Hypothalamus (tissue), 51 donors: ENCODE measurements at places on chromosomes 1 and 21.

DNA sequence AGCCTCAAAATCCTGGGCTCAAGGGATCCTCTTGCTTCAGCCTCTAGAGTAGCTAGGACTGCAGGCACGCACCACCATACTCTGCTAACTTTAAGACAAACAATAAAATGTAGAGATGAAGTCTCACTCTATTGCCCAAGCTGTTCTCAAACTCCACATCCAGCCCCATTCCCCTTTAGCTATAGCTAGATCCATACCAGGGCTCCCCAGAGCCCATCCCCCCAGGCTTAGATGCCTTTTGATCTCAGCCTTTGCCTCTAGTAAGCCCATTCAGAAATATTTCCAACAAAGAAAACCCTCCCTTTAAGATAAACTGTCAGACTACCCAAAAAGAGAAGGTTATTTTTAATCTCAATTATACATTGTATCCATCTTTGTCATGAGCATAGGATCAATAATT, 325.4 kb downstream of the CHRM3 start:
- no peak for DNase-seq

- DNase-seq: peak; percentile 46
Measured at GRCh38 chr1:235253219-235253962, 74.6 kb downstream of the ARID4B start.

DNA sequence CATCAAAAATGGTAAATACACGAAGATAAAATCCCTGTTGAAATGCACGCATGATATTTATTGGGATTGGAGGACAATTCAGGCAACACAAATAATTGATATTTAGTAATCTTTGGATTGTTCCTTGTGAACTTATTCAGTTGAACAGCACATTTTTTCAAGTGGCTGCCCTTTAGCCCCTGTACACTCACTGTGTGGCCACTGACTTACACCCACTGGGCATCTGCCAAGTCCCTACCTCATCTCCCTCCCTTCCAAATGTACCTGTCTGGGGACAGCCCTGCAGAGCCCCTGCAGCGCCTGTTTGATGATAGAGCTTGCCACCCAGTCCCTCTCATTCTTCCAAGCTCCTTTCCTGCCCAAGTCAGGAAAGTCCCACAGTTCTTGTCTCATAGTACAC, 154.3 kb downstream of the GLUL start:
- DNase-seq: no peak

DNA sequence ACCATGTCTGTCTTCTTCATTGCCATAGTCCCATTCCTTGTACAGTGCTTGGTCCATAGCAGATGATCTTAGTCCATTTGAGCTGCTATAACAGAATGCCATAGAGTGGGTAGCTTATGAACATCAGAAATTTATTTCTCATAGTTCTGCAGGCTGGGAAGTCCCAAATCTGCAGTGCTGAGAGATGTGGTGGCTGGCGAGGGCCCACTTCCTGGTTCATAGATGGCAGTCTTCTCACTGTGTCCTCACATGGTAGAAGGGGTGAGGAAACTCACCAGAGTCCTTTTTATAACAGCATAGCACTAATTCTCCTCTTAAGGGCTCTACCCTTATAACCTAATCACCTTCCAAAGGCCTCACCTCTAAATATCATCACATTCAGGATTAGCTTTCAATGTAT, 23.1 kb upstream of the RAP1A start:
- no peak for DNase-seq

GRCh38 chr1:236039740-236040685, 24.9 kb downstream of the NID1 start:
- no peak for DNase-seq

- DNase-seq: no peak
Measured at GRCh38 chr1:16088351-16088911, 15.0 kb upstream of the FAM131C start.

DNA sequence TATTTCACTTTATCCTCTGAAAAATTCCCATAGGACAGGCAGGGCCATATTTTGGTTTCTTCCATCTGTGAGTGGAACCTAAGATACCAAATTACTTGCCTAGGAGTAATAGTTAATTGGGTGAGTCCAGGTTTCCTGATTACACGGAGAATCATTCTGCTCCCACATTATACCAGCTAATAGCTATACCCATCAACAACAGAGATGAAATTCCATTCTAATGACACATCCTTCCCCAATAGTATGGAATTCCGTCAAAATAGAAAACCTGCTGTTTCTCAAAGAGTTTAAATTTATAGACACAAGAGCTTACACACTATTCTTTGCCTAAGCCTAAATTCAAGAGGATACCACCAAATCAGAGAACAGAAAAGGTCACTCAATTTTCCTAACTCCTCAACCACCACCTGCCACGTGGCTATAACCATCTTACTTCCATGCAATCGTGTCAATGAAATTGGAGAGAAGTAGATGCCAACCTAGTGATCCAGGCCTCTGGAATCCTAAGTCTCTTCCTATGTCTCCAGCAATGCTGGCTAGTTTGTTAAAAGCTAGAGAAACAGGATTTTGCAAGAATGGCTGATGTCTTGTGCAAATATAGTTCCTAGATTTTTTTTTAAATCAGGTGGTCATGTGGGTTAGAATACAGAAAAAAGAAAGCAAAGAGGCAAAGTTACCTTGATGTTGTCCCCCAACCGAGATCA, 6.2 kb downstream of the PPT1 start:
- no peak for DNase-seq

- DNase-seq: no peak
Measured at GRCh38 chr1:58331156-58331555, 215.4 kb downstream of the OMA1 start.

DNA sequence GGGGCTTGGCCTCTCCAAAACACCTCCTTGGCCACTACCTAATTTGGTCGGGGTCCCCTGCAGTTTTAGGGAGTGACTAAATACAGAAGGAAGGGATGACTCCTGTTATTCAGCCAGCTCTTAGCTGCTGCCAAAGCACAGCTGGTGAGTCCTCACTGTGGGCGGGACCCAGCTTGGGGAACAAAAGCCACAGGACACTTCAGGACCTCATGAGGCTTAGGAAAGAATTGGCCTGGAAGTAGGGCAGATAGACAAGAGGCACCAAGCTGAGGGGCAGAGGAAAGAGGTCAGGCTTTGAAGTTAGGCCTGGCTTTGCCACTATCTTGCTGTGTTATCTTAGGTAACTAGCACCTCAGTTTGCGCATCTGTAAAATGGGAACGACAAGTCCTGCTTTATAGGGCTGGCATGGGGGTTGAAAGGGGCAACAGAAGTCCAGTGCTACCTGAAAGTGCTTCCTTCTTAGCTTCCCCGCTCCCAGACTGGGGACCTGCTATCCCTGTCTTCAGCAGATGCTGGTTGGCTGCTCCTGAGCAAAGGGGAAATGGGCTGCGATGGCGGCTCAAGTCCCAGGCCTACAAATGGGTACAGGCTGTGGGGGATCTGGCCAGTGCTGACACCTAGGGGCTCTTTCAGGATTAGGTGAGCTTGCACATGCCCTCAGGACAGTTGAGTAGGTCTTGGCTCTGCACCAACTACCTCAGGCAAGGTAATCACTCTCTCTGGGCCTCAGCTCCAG, 15.7 kb downstream of the IFI6 start:
- no peak for DNase-seq

DNA sequence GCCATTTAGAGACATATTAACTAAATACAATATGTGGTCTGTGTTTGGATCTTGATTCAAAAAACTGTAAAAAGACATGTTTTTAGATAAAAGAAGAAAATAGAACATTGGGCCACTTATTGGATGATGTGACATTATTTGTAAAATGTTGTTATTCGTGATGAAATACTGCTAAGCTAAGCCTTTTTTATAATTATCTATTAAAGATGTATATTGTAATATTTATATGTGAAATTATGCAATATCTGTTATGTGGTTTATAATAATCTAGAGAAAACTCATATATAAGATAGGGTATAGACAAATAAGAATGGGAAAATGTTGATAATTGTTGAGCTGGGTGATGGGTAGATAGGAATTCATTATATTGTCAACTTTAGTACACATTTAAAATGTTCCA, 82.0 kb upstream of the RGS1 start:
- DNase-seq: no peak

GRCh38 chr1:11736746-11737639, 1.1 kb downstream of the AGTRAP start:
- DNase-seq: no peak

GRCh38 chr21:41169701-41170100, 1.7 kb downstream of the BACE2 start:
- no peak for DNase-seq

DNA sequence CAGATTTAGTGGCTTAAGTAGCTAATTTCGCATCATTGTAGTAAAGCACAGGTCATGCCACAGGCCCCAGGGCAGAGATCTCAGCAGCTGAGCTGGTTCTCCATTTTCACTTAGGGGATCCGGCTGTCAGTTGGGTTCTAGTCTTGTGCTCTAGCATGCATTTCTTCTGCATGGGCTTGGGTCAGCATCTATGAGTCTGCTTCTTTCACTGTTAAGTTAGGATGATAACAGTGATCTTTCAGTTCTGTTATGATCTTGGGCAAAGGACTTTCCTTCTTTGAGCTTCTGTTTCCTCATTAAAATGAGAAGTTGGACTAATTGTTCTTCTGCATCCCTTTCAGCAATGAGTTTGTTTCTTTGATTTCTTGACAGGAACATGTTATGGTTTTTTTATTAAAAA, 123.6 kb upstream of the DNAH14 start:
- DNase-seq: no peak

- DNase-seq: no peak
Measured at GRCh38 chr1:106698660-106699059, 357.8 kb upstream of the PRMT6 start.

DNA sequence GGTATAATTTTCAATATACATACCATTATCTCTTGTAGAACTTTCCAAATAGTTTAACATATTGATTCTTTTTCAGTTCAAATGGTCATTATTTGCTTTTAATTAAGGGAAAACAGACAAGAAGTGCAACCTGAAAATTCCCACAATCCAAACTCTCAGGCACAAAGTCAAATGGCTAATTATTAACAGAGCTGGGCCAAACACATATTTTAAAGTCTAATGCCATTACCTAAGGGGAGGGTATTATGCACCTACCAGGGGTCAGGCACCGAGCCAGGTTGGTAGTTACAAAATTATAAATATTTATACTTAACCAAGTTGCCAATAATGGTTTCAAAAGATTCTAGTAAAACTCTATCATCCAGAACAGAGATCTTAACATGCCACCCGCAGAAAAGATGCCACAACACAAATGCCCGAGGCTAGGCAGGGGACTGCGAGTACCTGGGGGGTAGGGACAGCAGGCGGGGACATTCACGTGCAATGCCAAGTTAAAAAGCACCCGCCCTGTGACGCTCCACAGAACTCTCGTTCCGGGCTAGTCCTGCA, 15.0 kb downstream of the LBR start:
- DNase-seq: no peak

GRCh38 chr1:96845464-96845863, 123.9 kb downstream of the PTBP2 start:
- DNase-seq: peak; percentile 23

DNA sequence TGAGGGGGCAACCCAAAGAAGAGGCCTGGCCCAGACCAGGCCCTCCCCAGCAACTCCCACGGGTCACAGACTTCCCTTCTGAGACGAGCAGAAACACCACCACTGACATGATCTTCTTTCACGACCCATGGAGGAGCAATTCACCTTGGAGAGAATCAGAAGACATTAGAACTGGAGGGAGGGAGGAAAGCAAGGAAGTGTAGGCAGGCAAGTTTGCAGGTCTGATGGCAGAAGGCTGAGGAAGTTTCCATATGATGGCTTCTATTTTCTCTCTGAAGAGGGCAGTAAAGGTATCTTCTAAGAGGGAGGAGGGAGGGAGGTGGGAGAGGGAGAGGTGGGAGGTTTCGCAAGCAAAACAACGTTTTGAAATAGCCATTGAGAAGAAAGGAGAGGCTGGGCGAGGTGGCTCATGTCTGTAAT, 1.4 kb upstream of the UBXN10 start:
- DNase-seq: no peak

- no peak for DNase-seq
Measured at GRCh38 chr1:48930011-48930410, 153.3 kb upstream of the BEND5 start.

- DNase-seq: no peak
Measured at GRCh38 chr1:235043234-235043633, 85.4 kb downstream of the TOMM20 start.

- DNase-seq: no peak
Measured at GRCh38 chr1:51344602-51345299, 14.4 kb upstream of the TTC39A start.

GRCh38 chr1:62962014-62962812, 178.3 kb downstream of the ATG4C start:
- DNase-seq: no peak

DNA sequence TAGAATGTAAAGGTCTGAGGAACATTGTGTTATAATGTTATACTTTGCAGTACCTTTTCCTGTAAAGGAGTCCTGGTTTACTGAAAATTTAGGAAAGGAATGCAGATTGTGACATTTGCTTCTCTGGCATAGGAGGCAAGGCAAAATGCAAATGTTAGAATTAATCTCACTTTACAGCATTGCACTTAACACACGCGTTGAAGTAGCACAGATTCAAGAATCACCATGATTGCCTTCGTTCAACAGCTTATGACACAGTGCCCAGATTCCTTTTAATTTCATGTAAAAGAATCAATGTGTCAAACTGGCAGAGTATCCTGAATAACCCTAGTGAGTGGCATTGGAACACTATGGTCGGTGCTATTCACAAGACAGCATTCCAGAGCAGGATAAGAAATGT, 47.4 kb downstream of the RGS7 start:
- DNase-seq: no peak

GRCh38 chr21:41410361-41410760, 15.7 kb upstream of the MX1 start:
- no peak for DNase-seq

DNA sequence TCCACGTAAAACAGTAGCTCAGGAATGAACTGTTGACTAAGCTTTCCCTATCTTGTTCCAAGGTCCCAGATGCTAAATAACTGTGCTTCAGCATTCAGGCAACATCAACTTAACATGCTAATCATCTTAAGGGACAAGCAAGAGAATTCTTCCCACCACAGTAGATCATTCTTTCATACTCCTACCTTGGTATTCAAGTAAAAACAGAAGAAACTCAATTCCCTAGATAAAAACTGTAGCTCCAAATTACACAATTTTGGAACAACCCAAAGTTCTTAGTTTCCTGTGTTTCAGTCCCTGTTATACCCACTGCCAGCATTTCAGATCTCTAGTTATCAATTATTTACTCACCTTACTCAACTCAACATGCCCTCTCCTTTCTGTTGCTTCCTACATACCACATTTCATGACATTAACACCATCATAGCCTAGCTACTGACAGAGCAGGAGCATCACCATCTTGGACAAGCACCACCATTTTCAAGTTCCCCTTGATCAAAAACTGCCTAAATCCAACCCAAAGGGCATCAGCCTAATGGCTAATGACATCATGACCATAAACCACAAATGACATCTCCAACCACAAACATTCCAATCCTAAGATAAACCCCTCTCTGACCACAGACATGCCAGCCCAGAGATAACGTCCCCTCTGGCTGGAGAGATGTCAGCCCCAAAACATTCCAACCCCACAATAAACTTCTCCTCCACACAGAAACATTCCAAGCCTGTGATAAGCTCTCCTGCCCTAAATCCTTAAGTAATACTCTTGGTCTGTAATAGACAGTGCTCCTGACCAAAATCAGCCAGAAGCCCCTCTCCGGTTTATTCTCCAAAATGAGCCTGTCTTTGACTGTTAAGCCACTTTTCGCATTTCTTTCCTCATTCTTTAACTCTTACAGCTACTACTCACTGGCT, 191.2 kb downstream of the RERE start:
- no peak for DNase-seq

GRCh38 chr1:182575540-182576149, 13.4 kb downstream of the RNASEL start:
- no peak for DNase-seq

- no peak for DNase-seq
Measured at GRCh38 chr21:28688381-28688780, 304.3 kb downstream of the LTN1 start.
